GM12864 (cell line): ENCODE measurements at places on chromosomes 3 and 15.

GRCh38 chr3:102002056-102002455 lies 152.7 kb downstream of the NFKBIZ start:
- DNase-seq = no peak

DNA sequence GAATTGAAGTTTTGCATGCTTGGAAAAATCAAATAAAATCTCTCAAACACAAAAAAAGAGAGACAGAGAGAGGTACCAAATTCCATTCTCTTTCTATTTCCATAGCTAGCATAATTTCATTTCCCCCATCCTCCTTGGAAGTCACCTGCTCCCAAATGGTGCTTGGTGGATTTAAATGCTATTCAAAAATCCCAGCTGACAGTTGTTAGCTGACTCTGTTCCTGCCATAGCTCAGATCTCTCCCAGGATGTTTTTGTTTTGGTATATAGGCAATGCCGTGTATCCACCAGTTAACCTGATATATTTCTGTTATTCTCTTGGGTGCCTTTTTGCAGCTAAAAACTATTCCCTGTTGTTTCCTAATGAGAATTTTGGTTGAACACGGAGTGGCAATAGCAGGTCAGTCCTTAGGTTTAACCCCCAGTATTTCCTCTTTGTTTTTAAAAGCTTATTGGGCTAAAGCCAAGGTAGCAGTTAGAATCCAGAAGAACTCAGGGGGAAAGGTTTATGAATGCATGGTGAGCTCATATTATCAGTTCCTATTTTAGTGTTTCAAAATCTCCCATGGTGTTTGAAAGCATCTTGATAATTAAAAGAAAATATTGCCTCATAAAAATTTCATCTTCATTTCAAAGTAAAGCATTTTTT lies 240.0 kb upstream of the GBE1 start:
- no peak for DNase-seq

DNA sequence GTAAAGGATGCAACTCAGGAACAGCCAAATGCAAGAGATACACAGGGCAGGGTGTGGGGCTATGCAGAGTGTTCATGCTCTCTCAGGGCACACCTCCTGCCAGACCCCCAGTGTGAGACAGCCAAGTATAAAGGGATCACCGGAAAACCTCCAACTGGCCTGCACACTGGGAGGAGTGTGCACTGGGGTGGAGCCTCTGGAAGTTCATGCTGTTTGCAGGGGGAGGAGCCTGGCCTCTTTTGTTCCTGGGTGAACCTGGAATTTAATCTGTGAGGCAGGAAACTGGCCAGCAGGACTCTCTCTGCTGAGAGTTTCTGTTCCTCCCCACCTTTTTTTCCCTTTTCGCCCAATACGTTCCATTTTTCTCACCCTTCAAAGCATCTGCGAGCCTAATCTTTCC lies 204.1 kb downstream of the WNT5A start:
- no peak for DNase-seq

DNA sequence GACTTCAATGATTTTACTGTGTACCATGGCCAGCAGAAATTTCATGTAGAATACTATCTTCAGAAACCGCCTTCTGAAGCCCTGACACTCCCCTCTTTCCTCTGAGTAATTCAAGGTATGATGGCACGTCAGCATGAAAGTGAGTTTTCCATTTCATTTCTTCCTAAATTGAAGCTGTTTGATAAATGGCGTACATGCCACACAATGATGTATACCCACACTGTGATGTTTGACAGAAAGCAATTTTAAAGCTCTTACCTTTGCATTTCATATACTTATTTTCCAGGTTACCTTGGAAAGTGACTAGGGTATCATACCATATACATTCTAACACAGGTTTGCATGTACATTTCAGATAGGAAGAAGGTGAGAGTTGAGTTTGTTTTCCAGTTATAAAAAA lies 147.9 kb upstream of the LRRC3B start:
- DNase-seq = no peak

DNA sequence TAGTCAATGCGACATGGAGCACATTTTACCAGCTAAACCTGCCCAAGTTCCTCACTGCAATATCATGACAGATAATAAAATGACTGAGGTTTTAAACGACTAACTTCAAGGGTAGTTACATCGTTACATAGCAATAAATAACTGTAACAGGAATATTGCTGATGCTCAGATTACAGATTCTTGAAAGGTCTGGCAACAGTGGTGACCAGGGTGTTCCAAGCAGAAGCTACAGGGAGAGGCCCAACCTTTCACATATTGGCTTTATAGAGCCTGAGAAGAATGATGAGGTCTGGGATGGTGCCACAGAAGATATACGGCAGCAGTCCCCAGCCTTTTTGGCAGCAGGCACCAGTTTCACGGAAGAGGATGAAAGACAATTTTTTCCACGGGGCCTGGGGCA lies 51.1 kb upstream of the CSPG5 start:
- DNase-seq = no peak

DNA sequence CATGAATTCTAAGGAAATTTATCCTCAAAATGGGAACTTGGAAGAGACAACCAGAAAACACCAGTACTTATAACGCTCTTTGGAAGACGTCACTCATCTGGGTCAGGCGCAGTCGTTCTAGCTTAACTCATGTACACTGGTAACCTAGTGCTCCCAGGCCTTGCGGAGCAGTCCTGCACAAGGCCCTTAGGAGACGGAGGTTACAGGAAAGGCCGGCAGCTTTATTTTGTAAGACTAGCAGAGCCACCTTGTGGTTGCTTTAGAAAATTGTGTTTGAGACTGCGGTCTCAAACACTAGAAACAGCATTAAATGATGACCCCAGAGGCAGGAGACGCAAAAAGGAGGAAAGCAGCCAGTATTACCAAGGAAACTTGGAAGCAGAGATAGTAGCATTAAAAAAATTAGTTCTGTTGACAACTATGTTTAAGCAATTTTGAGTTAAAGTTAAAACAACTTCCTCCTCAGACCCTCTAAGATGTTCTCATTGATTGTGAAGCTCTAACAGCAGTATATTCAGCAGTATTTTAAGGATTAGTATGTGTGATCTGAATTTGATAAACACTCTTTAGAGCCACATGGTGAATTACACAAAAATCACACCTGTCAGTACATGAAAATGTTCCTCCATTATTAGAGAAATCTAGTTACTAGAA lies 141.9 kb upstream of the C2CD4B start:
- DNase-seq = peak; percentile 27

- no peak for DNase-seq
Measured at GRCh38 chr3:195270079-195270816, 711 bp downstream of the XXYLT1 start.

DNA sequence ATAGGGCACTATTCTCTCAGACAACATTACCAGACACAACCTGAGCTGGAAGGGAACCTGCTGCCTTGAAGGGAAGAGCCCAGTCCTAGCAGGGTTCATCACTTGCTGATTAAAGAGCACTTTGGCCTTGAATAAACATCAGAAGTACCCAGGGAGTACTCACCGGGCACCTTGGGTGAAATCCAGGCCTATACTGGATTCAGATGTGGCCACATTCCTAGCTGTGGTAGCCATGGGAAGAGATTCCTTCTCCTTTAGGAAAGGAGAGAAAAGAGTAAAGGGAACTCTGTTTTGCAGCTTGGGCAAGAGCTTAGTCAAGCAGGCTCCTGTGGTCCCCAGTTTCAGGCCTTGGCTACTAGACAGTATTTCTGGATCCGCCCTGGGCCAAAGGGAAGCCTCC lies 195.0 kb downstream of the SPATA16 start:
- no peak for DNase-seq

GRCh38 chr15:50183112-50183794 lies 1.3 kb downstream of the SLC27A2 start:
- DNase-seq = no peak

GRCh38 chr3:188169830-188170455 lies 16.0 kb downstream of the LPP start:
- no peak for DNase-seq

GRCh38 chr3:15051531-15051930 lies 13.6 kb downstream of the MRPS25 start:
- peak; percentile 30 for DNase-seq

DNA sequence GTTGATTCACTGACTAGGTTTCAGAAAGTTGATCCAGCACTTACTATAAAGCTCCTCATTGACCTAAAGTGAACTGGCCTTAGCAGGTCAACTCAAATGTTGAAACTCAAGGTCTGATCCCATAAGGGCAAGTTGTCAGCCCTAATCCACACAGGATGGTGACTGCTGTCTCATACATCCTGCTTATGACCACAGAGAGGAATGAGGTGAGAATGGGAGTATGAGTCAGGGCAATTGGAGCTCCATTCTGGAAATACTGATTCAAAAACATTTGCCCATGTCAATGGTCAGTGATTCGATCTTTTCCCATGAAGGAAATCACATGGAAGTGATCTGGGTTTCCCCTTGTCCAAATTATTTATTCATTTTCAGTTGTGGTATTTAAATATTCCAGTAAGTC lies 78.7 kb downstream of the ZNF385D start:
- no peak for DNase-seq

DNA sequence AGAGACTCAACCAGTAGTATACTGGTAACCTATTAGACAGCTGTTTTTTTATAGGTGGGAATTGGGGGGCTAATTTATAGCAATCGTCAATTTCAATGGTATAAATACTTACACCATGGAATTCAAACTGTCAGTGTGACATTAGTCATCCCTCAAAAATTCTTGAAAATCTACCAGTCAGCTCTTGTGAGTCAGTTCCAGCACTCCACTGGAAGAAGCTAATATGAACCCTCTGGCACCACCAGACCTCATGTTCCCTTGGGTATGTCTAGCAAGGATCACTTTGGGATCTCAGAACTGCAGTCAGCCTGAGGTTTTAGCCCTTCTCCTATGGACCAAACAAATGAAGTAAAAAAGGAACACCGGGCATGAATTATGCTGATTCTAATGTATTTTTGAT lies 11.8 kb upstream of the UACA start:
- no peak for DNase-seq

GRCh38 chr3:150059729-150060128 lies 89.0 kb upstream of the PFN2 start:
- DNase-seq = no peak

- DNase-seq = no peak
Measured at GRCh38 chr3:120072867-120073525, 21.3 kb downstream of the GSK3B start.

GRCh38 chr3:188341501-188341900 lies 187.5 kb downstream of the LPP start:
- no peak for DNase-seq

DNA sequence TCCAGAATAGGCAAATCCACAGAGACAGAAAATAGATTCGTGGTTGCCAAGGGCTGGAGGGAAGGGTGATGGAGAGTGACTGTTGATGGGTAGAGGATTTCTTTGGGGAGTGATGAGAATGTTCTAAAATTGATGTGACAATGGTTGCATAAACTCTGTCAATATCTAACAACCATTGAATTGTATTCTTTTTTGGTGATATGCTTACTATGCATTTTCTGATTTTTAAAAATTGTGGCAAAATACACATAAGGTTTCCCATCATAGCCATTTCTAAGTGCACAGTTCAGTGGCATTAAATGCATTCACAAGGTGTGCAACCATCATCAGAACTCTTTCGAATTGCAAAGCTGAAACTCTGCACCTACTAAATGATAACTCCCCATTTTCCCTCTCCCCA lies 44.2 kb upstream of the C3orf70 start:
- no peak for DNase-seq

DNA sequence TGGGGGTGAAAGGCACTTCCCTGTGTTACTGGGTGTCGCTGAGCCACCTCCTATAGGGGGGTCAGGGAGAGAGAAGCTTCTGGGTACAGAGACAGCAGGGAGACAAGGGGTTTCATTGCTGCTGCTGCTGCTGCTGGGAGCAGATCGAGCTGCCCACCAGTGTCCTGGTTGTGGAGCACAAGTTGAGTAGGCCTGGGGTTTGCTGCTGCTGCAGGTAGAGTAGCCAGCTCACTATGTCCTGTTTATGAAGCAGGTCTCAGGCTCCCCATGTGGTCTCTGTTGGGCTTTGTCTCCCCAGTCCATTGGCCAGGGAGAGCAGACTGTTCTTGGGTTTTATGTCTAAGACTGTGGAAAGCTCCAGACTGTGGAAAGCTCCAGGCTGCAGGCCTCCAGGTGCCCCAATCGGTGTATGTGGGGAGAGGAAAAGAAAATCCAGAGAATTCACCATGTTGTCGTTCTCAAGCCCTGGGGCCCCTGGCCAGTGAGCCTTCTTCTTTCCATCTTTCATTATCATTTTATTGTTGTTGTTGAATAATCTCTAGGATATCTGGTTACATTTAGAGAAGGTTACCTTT lies 157.8 kb downstream of the ADAMTS17 start:
- DNase-seq = no peak

DNA sequence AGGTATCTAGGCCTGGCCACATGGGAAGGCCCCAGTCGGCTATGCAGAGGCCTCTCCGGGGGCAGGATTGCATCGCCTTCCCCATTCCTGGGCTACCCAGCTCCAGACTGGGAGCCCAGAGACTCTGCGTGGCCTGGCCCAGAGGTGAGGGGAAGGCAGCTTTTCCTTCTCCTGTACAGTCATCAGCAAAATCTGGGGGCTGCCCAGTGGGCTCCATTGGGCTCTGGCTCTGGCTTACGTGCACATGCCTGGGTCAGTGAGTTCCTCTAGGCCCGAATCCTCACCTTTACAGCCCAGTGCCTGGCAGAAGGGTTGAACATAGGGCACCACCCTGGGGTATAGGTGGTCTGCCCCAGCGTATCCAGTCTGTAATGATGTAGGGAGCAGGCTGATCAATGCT lies 3.9 kb upstream of the ANKRD63 start:
- DNase-seq = no peak

GRCh38 chr3:55701997-55702396 lies 214.9 kb upstream of the WNT5A start:
- DNase-seq = no peak

DNA sequence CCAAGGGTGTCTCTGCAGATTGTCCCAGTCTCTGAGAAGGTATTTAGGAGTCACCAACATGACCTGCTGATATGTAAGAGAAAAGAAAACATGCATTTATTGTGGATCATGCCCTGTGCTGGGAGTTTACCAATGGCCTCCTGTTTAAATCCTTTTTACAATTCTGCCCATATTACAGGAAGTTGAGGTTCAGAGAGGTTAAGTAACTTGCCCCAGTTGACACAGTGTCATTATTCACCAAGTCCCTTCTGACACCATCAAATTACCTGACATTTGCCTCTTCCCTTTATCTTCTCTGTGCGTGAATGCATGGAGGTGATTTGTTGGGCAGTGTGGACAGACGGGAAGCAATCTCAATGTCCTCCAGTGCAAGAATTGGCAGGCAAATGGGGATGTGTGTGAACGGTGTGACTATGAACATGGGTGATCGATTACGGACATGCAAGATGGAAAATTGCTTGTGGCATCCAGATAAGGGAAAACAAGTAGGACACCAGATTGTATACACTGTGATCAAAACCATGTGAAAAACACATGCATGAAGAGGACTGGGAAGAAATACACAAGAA lies 27.3 kb downstream of the ZNF710 start:
- DNase-seq = no peak
